ENCODE measurements at places on chromosomes 6 and 20.

GRCh38 chr6:139712830-139713229, 338.4 kb upstream of the CITED2 start:
- DNase-seq = no peak

DNA sequence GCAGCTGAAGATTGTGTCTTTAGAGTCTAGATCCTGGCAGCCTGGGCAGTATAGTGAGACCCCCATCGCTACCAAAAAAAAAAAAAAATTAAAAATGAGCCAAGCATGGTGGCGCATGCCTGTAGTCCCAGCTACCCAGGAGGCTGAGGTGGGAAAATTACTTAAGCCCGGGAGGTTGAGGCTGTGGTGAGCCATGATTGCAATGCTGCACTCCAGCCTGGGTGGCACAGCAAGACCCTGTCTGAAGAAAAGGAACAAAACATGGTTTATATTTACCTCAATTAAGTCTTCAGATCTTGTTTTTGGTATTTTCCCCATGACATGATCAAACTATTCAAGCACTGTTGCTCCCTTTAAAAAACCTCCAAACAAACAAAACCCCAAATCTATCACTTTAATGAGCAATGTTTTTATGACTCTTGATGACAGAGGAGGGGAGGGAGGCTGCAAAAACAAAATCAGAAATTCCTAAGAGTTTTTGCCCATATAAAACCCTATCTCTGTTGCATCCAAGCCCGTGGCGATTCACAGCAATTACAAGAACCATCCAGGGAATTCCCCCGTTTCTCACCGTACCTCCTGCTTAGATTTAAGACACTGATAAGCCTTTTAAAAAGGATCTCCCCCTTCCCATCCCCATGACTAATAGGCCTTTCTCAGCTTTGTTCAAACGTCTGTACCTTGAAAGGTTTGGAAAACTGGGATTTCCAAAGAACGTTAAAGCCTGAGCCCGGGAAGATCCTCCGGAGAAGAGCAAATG, 259.9 kb downstream of the BMP7 start:
- DNase-seq = no peak

GRCh38 chr20:18901980-18902737, 88.6 kb downstream of the SCP2D1 start:
- DNase-seq = no peak

- DNase-seq = no peak
These were observed 3.8 kb upstream of the TRIB3 start for GRCh38 chr20:376750-377149.

DNA sequence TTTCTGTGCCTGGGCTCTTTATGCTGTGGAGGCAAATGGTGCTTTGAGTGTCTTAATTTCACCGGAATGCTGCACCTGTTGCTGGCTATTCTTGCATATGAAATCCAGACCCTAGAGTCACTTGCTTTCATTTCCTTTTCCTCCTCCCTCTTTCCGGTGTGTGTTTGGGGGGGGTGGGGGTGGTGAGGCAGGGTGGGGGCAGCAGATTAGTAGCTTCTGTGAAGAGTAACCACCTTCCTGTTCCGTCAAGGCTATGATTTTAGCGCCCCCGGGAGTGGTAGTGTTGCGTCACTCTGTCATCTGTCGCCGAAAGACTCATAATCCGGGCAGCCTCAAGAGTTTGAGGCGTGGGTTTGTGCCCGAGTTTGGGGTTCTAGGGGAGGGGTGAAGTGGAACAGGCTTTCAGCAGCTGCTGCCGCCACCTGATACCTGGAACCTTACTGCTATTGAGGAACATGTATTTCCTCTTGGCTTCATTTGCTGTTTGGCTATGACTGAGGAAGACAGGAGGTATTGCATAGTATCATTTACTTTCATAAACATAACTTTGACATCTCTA, 49.1 kb downstream of the UTRN start:
- DNase-seq = no peak

DNA sequence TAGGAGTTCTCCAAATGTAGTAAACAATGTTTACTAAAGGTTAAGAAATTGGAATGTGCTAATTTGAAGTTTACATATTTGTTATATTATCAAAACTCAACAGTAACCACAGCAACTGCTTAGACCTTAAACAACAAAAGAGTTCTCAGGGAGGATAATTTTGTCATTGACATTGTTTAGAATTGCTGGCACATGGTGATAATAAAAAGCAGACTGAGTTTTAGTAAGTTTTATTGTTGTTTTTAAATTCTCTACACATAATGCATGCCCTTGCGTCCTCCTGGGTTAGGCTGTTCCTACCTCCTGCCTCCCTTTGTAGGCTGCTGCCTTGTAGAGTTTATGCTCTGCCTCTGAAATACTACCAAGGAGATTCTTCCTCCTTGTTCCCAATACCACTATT, 28.7 kb downstream of the LAMA4 start:
- no peak for DNase-seq

DNA sequence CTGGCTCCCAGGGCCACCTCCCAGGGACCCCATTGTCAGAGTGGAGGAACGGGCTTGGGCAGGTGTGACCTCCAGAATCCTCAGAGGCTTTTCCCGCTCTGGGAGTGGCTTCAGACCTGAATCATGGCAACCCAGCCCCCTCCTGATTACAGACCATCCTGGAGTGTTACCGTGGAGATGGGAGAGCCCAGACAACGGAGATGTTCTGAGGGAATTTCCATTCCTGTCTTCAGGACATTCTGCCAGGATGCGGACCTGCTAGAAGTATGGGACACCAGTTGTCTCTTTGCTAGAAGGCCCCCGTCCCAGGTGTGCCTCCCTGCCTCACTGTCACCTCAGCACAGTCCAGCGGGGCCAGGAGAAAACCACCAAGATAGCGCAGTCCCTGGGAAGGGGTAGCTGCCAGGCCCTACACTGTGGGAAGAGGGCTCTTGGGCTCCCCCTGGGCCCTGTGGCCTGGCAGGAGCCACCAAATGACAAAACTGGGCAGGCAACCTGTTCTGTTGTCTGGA, 109.9 kb downstream of the PSMB1 start:
- DNase-seq = no peak

GRCh38 chr20:46282669-46283068, 25.6 kb downstream of the CDH22 start:
- no peak for DNase-seq

DNA sequence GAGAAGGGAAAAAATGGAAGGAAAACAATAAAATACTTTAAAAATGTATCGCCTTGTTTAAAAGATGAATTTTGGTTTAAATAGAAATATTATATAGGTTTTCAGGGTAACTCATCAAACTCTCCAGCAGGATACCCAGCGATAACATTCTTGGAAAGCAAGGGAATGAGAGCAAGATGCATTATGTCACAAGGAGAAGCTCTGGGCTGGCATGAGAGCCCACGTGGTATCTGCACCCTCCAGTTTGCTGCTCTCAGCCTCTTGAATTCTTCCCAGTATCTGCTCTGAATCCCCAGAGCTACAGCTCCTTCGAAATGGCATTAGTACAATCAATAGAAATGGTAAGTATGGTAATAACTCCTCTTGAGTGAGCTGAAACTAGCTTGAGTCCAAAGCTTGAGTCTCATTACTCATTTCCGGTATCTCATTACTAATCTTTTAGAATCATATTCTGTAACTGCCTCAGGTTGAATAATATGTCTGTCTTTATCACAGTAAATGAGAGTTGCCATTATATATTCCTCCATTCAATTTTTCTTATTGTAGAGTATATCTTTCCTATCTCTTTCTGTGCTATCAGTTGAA, 4.9 kb upstream of the TMEM242 start:
- no peak for DNase-seq

DNA sequence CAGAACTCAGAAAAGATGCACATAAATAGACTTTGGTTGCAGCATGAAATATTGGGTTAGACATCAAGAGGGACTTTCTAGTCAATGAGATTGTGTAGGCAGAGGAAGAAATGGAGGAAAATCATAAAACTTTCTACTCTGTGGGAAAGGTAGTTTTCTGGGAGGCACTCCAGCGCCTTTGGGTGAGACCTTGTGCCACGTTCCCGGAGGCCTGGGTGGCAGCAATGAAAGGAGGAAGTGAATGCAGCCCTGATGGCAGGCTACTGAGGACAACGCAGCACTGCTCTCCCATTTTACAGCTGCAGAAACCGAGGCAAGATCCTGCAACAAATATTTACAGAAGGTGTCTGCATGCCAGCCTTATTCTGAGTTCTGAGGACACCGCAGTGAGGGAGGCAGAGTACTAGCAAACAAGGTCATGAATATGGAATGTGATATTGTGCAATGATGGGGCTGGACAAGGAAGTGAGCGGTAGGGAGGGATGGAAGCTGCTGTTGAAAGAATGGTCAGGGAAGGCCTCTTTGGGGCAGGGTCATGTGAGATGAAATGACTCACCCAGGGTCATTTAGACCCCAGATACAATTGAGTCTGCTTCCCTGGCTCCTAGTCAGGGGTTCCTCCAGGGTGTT, 159.1 kb downstream of the TFAP2C start:
- no peak for DNase-seq

GRCh38 chr20:61762886-61763739, 302.6 kb downstream of the TAF4 start:
- no peak for DNase-seq

DNA sequence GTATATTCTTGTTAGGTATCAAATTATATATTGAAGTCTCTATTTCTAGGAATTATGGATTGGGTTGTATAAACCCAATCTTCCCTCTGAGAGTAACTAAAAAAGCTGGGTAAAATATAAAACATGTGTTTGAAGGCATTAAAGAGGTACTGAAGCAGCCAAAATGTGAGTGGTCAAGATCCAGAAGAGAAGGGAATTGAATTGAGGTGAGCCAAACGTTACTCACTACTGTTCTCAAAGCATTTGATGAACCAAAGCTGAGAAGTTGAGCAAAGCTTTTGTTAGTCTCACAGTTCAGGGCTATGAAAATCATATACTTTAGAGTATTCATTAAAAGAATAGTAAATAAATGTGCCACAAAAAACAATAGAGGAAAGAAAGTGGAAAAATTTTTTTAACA, 365.8 kb downstream of the BCKDHB start:
- no peak for DNase-seq

GRCh38 chr6:118029967-118030366, 122.9 kb downstream of the SLC35F1 start:
- no peak for DNase-seq

DNA sequence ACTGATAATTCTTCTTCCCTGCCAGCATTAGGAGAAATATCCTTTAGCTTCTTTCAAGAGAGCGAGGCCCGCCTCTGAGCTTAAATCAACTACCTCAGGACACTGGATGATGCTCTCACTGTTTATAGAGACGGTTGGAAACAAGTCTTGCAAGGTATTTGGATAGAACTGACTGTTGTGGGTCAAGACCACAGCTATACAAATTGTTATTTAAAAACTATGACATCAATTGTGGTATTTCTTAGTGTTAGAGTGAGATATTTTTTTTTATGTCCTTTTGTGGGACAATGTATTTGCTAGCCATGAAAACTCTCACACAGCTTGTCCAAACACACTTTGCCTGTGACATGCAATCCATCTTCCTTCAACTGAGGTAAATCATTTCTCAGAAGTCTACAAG, 136.3 kb upstream of the PHACTR1 start:
- no peak for DNase-seq

DNA sequence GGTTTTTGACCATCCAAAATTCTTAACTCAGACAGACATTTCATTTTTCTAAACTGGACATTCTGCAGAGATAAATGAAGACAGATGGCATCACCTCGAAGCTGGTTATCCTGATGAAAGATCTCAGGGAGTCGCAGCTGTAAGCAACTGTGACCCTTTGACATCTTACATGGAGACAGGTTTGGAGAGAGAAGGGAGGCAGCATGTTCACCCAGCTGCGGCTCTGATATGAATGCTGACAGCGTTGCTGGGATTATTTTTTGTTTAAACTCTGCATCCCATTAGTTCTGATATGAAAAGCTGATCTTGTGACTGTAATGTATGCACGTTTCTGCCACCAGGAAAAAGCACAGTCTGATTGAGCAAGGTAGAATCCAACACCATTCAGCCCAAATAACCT, 89.4 kb downstream of the C6orf118 start:
- DNase-seq = no peak

GRCh38 chr20:40813029-40813431, 124.0 kb upstream of the MAFB start:
- no peak for DNase-seq

- DNase-seq = no peak
These were observed 597.9 kb downstream of the KHDRBS2 start for GRCh38 chr6:61688165-61688564.

DNA sequence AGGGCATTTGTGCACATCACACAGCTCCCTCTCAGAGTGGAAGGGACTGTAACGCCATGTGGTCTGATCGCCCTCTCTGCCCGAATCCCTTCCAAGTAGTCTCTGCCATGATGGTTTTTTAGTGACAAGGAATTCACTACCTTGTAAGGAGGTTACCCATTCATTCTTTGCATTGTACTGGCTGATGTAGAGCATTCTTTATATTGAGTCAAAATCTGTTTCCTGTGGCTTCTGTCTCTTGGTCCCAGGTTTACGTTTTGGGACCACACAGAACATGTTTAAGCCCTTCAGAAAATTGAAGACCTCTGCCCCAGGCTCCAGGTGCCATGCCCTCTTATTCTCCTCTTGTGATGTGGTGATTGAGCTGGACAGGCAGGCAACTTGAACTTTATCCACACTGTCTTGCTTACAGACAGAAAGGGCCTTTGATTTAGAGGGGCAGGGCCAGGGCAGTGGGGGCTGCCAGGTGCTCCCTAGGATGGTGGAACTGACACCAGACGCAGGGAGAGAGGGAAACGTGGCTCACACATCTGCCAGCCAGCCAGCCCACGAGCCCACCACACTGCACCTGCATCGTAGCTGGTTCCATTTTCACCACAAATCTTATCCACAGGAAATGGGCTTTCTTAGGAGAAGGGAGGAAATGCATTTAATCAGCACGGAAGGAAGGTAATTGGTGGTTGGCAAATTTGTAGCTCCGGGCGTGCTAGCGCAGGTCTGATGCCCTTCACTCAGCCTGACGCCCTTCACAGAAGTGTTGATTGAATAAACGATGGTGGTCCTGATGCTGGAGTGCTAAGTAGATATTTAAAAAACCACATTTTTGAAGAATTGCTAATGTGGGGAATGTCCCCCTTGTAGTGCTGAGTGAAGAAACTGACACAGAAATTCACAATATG, 78.2 kb downstream of the TCP11 start:
- DNase-seq = no peak

DNA sequence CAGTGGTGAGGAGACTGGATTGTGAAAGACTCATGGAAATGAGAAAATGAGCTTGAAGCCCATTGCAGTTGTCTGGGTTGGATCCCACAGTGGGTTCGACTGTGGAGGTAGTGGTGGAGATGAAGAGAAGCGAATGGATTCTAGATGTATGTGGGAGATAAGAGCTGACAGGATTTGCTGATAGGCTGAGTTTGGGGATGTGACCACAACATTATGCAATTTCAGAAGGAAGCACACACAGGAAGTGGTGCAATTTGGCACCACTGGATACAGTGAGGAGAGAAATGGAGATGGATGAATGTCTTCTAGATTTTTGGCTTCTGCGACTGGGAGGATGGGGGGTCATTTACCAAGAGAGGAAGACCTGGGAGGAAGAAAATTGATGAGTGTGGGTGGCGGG, 64.4 kb upstream of the MAFB start:
- no peak for DNase-seq

DNA sequence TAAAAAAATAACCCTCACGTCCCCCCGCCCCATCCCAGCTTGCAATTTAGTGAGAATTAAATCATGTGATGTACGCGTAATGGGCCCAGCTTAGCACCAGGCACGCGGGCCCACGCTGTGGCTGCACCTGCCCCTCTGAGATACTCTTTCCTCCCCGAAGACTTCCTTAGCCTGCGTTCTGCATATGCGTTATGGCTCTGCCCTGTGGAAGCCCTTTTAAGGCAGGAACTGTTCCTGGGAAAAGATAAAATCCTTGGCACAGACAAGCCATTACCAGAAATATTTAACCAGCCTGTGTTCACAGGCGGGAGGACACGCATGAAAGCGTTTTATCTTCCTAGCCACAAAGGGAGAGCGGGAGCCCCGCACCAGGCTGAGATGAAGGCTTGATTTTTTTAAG, 311.0 kb downstream of the LRFN2 start:
- no peak for DNase-seq
